ENCODE measurements at places on chromosomes 6 and 20.

GRCh38 chr6:113221850-113222249 is 635.3 kb upstream of the MARCKS start:
- DNase-seq: no peak

DNA sequence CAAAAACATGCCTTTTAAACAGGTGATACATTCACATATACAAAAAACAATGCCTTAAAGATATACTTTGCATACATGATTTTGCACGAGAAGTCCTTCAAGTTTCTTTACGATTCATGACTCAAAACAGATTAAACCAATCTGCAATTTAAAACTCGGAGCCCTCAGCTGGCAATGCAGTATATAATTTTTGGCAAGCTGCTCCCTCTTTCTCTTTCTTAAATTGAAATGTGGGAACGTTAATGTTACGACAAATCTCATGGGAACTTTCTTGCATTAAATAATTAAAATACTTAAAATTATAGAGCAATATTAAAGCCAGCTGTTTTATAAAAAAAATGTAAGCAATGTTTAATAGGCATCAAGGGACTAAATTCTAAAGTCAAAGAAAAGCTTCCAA is 334.6 kb downstream of the ESR1 start:
- no peak for DNase-seq

GRCh38 chr6:75386050-75386770 is 101.6 kb upstream of the TMEM30A start:
- DNase-seq: no peak

DNA sequence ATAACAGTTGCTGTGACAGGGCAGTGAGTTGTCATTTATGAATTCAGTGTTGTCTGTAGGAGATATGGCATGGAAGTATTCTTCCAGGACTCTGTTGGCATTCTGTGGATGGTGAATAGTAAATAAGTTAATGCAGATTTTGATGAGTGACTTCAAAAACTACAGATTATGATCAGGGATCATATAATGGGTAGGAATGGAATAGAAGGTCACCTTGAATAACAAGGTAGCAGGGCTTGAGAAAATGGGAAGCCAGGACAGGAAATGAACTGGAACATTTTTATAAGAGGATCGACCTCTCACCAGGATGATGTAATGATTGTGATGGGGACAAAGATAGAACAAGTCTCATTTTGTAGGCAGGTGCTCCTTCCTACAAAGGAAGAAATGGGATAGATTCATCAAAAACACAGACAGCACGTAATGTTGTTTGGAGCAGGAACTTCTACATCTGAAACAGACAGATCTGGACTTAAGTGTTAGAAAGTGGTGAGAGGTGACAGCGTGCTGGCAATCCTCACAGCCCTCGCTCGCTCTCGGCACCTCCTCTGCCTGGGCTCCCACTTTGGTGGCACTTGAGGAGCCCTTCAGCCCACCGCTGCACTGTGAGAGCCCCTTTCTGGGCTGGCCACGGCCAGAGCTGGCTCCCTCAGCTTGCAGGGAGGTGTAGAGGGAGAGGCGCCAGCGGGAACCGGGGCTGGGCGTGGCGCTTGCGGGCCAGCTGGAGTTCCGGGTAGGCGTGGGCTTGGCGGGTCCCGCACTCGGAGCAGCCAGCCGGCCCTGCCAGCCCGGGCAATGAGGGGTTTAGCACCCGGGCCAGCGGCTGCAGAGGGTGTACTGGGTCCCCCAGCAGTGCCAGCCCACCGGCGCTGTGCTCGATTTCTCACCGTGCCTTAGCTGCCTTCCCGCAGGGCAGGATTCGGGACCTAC is 30.8 kb upstream of the SSR1 start:
- peak; percentile 4 for DNase-seq

GRCh38 chr20:50460115-50460607 is 50.0 kb upstream of the PTPN1 start:
- no peak for DNase-seq

GRCh38 chr6:32327103-32327502 is 44.6 kb downstream of the TSBP1 start:
- no peak for DNase-seq

DNA sequence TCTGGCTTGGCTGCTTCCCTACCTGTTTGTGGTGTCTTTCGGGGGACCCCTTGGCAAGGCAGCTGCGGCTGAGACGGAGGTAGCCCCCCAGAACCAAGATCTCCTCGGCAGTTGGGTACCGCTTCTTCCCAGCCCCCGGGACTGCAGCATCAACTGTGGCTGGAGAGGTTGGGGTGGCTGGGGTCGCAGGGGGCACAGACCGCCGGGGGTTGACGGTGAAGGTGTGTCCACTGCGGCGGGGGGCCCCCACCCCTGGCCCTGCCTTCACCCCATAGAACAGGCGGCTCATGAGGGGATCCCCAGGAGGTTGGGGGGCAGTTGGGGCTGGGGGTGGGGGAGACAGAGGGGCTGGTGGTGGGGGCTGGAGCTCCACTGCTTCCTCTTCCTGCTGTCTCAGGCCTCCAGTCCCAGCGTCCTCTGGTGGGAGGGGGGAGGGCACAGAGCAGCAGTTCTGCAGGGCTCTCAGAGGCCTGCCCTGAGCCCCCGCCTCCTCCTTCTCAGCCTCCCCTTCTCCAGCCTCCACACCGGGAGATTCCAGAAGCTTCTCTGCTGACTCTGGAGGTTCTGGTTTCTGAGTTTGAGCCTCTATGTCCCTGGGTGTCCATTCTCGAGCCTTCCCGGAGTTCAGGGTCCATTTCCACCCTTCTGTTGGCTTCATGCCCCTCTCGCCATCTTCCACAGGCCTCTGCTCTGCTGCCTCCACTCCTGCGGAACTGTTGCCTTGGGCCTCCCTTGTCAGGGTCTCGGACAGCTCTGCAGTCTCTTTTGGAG is 1.9 kb downstream of the PPP1R18 start:
- no peak for DNase-seq

DNA sequence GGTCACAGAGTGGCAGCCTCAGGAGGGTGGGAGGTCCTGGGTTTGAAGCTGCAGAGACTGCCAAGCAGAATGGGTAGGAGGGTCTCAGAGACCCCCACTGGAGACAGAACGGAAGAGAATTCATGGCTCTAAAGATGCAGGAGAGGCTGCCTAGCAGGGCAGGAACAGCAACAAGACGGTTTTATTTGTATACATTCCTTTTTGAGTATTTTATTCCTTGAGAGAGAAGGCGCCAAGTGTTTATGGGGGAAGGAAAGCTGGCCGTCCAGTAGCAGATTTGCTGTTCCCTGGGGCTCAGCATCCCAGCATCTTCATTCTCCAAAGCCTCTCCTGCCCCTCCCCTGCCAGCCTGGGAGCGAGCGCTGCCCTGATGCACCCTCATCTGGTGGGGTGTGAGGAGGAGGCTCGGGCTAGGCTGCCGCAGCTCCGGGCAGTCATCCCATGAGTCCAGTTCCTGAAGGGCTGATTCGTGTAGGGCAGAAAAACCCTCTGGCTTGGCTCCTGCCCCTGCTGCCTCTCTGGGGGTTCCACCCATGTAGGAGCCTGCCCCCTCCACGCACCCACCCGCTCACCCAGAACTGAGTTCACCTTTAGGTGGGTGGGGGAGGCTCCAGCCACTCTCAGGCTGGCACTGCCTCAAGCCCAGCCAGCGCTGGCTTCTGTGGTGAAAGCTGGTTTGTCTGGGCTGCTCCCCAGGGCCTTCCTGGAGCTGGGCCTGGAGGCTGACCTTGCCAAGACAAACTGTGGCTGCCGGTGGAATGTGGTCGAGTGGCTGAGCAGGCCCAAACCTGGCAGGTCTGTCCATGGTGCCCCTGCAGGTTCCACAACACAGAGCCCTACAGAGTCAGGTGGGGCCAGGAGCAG is 32.4 kb downstream of the CPXM1 start:
- no peak for DNase-seq

GRCh38 chr20:3010985-3011723 is 32.3 kb upstream of the GNRH2 start:
- DNase-seq: peak; percentile 56

DNA sequence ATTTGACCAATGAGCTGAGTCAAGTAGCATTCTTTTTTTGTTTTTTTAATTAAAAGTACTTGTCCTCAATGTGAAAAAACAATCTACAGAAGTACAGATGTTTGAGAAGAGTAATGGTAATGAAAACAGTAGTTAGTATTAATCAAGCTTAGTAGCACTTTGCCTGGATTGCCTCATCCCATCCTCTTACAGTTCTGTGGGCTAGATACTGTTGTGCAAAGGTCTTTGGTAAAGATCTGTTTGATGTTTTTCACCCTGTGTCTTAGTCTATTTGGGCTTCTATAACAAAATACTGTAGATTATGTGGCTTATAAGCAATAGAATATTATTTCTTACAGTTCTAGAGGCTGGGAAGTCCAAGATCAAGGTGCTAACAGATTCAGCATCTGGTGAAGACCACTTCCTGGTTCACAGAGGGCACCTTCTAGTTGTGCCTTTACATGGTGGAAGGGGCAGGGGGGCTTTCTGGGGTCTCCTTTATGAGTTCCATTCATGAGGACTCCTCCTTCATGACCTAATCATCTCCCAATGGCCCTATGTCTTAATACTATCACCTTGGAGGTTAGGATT is 84.3 kb downstream of the SHLD1 start:
- no peak for DNase-seq

- no peak for DNase-seq
Observed at GRCh38 chr6:169970306-169970988, 219.0 kb downstream of the ERMARD start.

- no peak for DNase-seq
Observed at GRCh38 chr6:42236030-42236429, 18.4 kb upstream of the MRPS10 start.

- no peak for DNase-seq
Observed at GRCh38 chr6:43608807-43609206, 20.3 kb downstream of the GTPBP2 start.

GRCh38 chr20:47335251-47336128 is 21.0 kb downstream of the ZMYND8 start:
- DNase-seq: no peak

DNA sequence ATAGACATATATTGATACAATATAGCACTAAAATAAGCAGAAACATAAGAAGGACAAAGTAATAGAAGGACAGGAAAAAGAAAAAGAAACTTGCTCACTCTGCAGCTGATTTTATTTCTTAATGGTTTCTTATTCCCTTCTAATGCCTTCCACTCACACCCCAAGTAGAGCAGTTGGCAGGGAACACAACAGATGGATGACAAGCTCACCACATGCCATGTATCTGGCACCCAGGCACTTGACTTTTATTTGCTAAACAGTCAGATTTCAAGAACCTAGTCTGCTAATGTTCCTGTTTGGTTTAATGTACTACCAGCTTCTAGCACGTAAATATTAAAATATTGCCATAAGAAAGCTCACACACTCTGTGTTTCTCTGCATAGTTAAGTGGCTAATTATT is 87.1 kb downstream of the COL19A1 start:
- no peak for DNase-seq

- DNase-seq: no peak
Observed at GRCh38 chr6:2861060-2861821, 19.6 kb upstream of the SERPINB1 start.

- no peak for DNase-seq
Observed at GRCh38 chr6:167530951-167531350, 206.1 kb downstream of the TTLL2 start.

DNA sequence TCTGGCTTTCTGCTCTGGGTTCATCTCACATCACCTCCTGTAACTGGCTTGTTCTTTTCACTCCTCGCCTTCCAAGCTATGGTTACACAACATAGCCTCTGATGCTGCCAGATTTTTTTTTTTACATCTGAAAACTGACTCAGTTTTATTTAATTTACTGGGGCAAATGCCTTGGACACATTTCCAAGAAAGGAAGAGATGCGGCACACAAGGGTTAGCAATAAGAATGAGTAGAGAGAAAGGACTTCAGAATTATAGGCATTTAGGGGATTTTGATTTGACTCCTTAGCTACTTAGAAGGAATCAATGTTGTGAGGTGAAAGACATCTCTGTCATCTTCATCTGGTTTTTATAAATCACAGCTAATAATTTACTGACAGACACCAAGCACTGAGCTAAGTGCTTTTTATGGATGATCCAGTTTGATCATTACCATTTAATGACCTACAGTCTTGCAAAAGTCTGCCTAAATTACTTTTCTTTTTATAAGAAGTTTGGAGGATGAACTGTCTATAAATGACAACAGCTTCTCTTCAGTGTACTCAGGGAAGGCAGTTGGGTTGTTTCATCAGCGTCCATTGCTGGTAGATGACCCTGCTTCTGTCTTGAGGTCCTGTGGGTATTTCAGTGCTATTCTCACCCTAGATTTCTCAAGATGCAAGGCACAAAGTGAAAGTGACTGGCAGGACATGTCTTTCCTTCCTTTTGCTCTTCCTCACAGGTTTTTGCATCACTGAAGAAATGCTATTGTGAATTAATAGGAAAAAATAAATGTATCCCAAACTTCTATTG is 31.1 kb downstream of the LAMA4 start:
- DNase-seq: no peak

DNA sequence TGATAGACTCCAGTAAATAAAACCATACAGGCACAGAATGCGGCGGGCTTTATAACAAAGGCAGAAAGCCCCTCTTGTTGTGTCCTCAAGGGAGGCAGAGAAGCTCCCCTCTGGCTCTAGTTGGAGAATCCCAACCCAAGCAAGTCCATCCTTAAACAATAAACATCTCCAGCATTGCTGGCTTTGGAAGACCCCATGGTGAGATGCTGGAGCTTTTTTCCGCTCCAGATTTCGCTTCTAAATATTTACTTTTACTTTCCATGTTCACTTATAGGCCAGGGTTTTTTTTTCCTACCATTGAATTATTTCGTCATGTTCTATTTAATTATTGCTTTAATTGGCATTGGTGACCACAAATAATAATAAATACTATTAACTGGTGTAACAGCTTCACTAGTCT is 176.2 kb downstream of the MTHFD1L start:
- DNase-seq: no peak

GRCh38 chr6:170193326-170193821 is 97.5 kb downstream of the DLL1 start:
- DNase-seq: no peak

- DNase-seq: no peak
Observed at GRCh38 chr6:33761922-33762629, 15.4 kb upstream of the IP6K3 start.

DNA sequence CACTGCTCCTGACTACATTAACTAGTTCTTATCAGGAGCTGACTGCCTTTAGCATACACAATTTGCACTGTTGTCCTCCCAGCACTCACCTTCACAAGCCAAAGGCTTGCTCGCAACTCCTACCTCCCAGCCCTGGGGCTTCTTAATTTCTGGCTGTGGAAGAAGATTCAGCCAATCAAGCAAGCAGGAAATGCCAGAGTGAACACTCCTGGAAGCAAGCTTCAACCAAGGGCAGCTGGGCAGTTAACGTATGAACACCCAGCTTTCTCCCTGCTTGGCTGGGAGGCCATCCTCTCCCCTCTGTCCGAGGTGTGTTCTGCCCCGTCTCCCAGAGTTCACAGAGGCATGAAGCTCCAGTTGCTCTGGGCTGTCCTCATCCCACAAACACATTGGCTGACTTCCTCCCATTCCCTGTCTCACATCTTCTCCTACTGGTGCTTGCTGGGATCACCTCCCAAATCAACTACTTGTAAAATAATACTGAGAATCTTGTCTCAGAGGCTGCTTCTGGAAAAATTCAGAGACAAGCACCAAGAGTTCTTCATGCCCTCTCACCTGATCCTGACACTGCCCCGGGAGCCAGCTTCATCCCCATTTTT is 15.3 kb upstream of the SRSF6 start:
- DNase-seq: no peak

GRCh38 chr20:6976106-6976900 is 208.8 kb downstream of the BMP2 start:
- no peak for DNase-seq
